Stimulated activated naive CD8-positive, alpha-beta T cell treated with anti-CD3 and anti-CD28 coated beads, Interleukin-15, amount 100 ng/mL, for 72 hours (primary cell): ENCODE measurements at places on chromosomes 16 and 17.

DNA sequence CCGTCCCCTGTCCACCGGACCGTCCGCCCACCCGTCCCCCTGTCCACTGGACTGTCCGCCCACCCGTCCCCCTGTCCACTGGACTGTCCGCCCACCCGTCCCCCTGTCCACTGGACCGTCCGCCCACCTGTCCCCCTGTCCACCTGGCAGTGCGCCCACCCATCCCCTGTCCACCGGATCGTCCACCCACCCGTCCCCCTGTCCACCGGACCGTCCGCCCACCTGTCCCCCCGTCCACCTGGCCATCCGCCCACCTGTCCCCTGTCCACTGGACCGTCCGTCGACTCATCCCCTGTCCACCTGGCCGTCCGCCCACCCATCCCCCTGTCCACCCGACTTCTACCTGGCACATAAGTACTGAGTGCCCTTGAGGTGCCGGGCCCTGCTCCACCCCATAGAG is 76.6 kb downstream of the LMF1 start:
- DNase-seq, result no peak

DNA sequence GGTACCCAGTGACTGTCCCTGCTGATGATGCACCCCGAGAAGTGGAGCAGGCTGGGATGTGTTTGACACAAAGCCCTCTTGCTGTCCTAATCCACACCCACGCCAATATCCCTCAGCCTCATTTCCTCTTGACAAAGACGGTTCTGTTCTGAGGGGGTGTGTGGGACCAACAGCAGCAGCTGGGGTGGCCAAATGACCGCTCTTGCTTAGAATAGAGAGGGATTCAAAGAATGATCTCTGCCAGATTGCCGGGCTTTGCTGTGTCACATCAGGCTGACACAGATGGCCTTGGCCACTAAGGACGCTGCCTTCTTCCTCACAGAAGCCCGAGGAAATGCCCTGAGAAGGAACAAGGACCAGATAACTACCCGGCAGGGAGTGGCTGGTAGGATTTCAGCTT is 250.7 kb downstream of the NTN1 start:
- no peak for DNase-seq

- no peak for DNase-seq
Measured at GRCh38 chr17:7019367-7019766, 3.5 kb upstream of the BCL6B start.

DNA sequence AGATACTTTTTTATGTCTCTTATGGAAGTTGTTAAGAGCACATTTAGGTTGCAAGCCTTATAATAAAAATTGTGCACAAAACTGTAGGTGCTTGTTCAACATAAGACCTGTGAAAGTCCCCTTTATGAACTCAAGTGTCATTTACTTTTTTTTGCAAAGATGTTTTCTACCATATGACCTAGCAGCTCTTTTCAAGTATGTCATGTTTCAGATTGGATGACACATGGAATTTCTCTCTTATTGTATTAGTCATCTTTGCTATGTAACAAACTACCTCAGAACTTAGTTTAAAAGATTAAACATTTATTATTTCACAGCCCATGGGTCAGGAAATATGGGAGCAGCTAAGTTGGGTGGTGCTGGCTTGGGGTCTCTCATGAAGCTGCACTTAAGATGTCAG is 57.9 kb downstream of the PHKB start:
- DNase-seq, result no peak

DNA sequence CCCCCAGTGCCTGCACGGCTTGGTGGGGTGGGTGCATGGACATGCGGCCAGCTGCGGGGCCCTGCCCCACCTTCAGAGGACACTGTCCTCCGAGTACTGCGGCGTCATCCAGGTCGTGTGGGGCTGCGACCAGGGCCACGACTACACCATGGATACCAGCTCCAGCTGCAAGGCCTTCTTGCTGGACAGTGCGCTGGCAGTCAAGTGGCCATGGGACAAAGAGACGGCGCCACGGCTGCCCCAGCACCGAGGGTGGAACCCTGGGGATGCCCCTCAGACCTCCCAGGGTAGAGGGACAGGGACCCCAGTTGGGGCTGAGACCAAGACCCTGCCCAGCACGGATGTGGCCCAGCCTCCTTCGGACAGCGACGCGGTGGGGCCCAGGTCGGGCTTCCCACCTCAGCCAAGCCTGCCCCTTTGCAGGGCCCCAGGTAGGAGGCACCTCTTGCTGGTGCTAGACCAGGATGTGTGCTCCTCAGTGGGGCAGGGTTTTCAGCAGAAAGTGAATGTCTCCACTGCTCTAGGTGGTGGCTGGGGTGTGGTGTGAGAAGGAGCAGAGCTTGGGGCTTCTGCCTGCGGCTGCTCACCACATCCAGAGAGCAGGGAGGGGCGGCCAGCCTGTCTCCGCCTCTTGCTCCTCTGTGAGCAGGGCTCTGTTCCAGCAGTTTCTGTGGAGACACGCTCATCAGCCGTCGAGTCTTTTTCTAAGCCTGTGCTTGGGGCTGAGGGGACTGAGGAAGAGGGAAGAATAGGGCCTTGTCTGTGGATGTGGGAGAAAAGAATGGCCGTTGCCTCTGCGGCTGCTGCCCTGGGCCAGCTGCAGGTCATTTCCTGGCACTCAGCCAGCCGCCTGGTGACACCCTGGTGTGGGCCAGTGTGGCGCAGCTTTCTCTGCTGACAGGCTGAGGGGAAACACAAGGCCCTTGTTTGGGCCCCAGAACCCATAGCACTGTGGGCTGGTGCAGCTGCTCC is 2.2 kb downstream of the ZNF276 start:
- DNase-seq, result peak; percentile 85

- DNase-seq, result peak; percentile 79
Measured at GRCh38 chr17:79836972-79837887, 2.0 kb downstream of the CBX4 start.

- DNase-seq, result no peak
Measured at GRCh38 chr16:27243725-27244362, 24.7 kb downstream of the NSMCE1 start.

GRCh38 chr16:67243481-67243880 is 3.8 kb downstream of the FHOD1 start:
- DNase-seq, result no peak
